ENCODE measurements at places on chromosomes 6 and 20.

DNA sequence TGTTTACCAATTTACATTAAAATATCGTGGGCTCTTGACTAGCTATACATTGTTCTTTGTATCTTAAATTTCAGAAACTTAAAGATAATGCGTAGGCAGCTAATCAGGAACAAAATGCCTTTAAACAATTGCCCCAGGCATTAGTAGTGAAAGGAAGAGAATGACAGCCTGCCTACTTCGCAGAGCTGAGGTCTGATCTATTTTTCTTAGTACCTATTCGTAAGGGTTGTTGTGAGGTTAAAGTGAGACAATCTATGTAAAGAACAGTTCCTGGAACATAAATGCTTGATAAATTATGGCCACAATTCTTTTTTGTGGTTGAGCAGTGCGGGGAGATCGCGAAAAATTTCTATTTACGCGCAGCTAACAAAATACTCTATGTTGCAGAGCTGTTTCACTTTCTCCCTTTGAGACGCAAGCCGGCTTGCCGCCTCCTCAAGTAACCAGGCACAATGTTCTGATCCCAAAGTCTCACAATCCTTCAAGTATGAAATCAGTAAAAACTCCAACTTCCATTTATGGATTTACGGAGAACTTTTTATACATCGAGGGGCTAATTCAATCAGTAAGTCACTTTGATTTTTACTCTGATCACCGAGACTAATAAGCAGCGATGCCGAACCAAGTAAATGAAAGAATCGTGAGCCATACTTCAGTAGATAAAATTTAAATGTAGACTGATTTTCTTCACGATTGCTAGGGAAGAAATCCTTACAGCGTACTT, 878 bp upstream of the PNRC1 start:
- peak; percentile 37 for DNase-seq

DNA sequence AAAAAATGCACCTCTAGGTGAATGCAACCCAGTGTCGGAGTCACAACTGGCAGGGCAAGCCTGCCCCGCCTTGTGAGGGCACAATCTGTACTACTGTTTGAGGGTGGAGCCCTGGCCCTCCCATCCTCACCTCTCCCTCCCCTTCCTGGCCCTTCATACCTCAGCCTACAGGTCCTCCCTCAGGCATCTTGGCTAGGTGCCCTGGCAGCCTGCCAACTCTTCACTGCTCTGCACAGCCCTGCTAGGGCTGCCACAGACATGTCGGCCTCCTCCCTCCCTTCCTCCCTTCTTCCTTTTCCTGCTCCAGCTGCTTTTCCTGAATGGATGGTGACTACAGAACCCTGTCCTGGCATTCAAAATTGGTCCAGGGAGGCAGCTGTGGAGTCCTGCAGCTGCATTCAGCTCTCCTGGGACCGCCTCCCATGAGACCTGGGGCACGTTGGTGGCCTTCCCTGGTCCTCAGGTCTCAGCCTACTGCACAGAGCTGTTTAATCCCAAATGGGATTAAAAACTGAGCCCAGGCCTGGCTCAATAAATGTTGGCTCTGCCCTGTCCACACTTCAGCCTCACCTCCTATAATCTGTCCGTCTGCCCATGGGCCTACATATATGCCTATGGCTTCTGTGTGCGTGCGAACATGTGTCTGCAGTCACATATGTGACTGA, 52.7 kb downstream of the CDH22 start:
- DNase-seq = no peak

GRCh38 chr6:47473791-47474346, 3.7 kb upstream of the CD2AP start:
- no peak for DNase-seq

GRCh38 chr20:51500311-51500710, 42.2 kb downstream of the NFATC2 start:
- DNase-seq = peak; percentile 46

DNA sequence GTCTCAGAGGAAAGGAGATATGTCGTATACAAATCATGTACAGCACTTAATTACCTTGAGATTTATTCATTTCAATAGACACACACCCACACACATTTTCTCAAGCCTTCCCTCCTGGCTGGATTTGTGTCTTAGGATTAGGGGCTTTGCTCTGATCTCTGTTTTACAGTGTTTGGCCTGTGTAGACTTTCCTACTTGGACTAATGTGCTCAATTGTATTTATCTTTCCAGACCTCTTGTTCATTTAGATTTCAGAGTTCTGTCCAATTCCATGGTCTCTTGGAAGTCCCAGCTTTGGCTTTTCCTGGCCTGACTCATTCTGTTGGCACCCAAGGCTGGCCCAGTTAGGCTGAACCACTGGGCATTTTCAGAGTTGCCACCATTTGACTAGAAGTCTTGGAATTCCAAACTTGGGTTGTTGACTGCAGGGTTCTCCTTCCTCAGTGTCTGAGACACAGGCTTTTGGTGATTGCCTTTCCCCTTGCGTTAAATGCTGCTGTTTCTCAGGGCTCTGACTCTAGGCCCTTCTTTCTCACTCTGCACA, 8.9 kb upstream of the RFPL4B start:
- DNase-seq = no peak

DNA sequence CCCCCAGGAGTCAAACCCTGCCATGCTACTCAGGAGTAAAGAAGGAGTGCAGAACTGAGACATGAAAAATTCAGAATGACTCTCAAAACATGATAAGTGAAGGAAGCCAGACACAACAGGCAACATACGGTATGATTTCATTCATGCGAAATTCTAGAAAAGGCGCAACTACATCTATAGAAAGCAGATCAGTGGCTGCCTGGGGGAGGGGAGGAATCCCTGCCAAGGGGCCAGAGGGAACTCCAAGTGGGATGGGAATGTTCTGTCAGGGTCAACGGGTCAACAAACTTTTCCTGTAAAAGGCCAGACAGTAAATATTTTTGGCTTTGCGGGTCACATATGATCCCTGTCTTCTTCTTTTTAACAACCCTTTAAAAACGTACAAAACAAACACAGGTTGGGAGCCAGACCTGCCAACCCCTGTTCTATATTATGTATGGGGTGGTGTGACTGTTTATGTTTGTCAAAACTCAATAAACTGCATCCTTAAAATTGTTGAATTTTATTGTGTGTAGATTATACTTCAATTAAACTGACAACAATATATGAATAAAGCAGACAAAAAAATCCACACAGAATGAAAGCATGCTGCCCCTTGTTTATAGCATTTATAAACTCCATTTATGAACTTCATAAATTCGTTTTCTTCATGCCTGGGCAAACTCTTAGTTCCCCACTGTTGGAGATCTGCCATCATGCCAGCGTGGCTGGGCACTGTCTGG, 56.6 kb upstream of the TRAF3IP2 start:
- DNase-seq = no peak

DNA sequence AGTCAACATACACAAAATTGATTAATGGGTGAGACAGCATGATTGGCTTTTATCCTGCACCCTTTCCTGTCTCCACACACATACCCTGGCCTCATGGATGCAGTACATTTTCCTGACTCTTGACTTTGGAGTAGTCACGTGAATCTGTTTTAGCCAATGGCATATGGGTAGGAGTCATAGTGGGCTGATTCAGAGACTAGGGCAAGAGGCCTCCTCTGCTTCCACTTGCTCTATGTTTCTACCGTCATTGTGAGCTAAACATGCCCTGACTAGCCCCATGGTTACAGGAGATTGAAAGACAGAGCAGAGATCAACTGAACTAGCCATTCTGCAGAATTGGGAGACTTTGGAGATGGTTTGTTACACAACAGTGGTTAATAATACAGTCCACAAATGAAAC, 850.0 kb downstream of the DHX35 start:
- DNase-seq = no peak

GRCh38 chr6:27893836-27894807, 18.1 kb downstream of the OR2B2 start:
- peak; percentile 55 for DNase-seq

GRCh38 chr20:19423097-19423899, 210.9 kb downstream of the SLC24A3 start:
- DNase-seq = no peak

GRCh38 chr6:7041511-7042026, 66.2 kb upstream of the RREB1 start:
- no peak for DNase-seq

DNA sequence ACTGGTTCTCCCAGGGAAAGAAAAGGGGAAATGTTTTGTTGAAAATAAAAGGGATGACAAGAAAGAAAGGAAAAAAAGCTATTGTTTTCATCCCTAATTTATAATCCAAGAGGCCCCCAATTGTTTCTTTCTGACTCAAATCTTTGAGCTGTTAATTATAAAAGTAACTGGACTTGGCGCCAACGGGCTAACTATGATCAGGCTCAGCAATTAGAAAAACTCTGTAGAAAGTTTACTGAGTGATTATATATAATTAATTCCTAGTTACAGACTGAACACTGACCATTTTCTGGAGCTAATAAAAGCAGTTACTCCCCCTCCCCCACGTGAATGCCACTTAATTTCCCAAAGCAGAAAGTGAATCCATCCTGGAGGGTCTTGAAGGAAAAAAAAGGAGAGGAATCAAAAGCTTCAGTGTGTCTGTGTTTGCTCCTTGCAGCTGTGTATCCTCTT, 3.2 kb downstream of the ZMYND8 start:
- no peak for DNase-seq

GRCh38 chr20:37990571-37991151, 42.6 kb downstream of the TTI1 start:
- DNase-seq = no peak

GRCh38 chr20:62236200-62236599, 2.1 kb upstream of the OSBPL2 start:
- DNase-seq = no peak

- DNase-seq = no peak
Observed at GRCh38 chr6:25175681-25176080, 103.5 kb upstream of the CARMIL1 start.

GRCh38 chr6:24761193-24761835, 13.4 kb upstream of the GMNN start:
- no peak for DNase-seq

DNA sequence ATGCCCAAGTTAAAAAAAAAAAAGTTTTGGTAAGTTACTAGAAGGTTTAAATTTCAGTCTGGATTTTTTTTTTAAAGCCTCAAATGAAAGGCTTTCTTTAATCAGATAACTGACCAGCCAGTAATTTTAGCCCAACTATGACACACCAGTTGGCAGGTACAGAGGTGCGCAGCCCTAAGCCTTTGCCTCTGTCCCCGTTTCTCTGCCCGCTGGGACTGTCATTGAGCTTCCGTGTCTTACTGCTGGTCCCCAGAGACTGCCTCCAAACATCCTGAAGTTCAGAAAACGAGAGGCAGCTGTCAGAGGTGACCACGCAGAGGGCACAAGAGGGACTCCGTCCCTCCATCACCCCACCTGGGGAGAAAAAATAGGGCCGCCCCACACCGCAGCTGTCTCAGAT, 118.2 kb downstream of the RPS12 start:
- no peak for DNase-seq

GRCh38 chr6:82111114-82111513, 136.4 kb downstream of the IBTK start:
- no peak for DNase-seq

- DNase-seq = no peak
Observed at GRCh38 chr6:163691049-163691448, 276.5 kb downstream of the QKI start.

- no peak for DNase-seq
Observed at GRCh38 chr6:73340048-73340447, 14.0 kb downstream of the DPPA5 start.

DNA sequence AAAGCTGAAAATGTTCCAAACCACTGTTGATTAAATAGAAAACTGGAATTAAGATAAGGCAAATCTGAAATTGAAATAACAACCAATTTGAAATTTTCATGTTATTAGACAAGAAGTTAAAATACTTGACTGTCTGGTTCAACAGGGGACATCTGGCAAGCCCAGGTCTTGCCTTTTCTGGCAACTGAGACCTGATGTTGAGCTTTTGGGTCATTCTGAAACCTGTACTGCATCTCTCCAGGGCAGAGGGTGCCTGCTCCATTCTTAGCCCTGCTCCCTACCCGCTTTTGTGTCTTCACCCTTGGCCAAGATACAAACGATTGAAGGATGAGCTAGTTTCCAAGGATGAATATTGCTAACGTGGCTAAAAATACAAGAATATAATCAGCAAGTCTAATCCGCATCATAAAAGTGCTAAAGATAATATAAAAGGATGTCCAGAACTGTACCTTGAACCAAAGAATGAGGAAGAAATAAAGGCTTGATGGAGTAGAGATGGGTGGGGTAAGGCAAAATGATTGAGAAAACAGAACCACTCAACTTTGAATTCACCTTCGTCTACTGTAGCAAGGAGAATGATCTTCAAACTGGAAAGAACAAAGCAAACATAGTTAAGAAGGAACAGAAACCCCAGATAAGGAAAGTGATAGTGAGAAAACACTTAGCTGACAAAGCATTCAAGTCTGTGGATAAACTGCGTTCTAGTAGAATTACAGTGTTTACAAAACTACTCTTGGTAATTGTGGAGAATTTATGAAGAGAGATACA, 109.8 kb upstream of the MAN1A1 start:
- DNase-seq = no peak

GRCh38 chr6:137390334-137390733, 103.9 kb downstream of the OLIG3 start:
- DNase-seq = no peak

DNA sequence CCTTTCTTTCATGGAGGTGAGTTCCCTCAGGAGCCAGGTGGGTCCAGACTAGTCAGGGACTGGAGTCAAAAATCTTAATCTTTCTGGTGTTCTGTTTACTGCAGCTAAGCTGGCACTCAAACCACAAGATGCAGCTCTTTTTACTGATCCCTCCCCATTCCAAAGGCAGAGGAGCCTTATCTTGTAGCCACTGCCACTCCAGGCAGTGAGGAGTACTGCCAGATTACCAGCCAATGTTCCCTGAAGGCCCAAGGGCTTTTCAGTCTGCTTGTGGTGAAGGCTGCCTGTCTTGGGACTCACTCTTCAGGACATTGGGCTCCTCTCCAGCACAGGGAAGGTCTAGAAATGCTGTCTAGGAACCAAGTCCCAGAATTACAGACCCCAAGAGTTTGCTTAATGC, 490.4 kb upstream of the ADGRB3 start:
- DNase-seq = no peak

GRCh38 chr6:118739696-118740353, 88.4 kb upstream of the CEP85L start:
- DNase-seq = no peak
